Neuronal stem cell (in vitro differentiated cells): ENCODE measurements at places on chromosomes 6 and 20.

DNA sequence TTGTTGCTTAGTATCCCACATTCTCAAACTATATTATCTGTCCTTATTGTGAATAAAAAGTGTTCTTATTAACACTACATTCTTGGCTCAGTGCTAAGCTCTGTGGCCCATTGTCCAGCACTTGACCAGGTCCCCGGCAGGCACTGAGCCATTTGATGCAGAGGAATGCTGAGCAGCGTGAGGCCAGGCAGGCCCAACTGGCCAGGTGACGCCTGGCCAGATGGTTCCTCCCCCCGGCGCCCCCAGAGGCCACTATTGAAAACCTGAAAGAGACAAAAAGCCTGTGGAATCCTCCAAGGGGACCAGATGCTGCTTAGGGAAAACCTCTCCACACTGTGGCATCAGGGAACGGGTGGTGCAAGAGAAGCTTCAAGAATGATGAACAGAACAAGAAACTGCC lies 597.5 kb upstream of the JAG1 start:
- DNase-seq, result peak; percentile 76

DNA sequence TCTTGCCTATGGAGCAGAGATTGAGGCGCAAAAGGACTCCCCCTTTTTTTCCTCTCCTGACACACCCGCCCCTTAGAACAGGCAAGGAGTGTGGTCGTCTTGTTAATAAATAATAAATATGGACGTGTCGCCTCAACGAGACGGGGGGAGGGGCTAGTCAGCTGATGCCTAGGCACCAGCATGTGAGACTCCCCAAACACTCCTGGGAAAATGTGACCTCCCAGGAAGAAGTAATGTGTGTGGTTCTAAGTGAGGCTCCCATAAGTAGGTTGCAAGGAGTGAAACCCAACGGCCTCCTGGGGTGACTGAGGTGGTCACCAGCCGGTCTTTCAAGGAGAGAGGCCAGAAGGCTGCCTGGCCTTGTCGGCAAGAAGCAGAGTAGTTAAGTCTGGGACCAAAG lies 1.1 kb upstream of the FAXC start:
- DNase-seq, result no peak

DNA sequence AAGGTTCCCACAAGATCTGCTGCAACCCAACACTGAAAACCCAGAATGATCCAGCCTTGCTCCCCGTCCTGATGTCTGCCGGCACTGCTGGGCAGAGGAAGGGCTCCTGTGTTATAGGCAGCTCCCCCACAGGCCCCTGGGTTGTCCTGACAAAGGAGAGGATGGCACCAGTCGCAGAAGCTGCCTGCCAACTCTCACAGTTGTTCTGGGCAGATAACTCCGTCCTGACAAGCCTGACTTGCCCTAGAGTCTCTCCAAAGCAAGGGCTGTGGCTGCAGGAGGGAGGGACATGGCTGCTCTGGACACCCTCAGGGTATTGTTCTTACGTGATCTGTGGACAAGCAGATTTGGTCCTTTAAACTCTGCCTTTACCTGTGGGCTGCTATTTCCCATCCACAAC lies 243.8 kb downstream of the CDH26 start:
- DNase-seq, result no peak

DNA sequence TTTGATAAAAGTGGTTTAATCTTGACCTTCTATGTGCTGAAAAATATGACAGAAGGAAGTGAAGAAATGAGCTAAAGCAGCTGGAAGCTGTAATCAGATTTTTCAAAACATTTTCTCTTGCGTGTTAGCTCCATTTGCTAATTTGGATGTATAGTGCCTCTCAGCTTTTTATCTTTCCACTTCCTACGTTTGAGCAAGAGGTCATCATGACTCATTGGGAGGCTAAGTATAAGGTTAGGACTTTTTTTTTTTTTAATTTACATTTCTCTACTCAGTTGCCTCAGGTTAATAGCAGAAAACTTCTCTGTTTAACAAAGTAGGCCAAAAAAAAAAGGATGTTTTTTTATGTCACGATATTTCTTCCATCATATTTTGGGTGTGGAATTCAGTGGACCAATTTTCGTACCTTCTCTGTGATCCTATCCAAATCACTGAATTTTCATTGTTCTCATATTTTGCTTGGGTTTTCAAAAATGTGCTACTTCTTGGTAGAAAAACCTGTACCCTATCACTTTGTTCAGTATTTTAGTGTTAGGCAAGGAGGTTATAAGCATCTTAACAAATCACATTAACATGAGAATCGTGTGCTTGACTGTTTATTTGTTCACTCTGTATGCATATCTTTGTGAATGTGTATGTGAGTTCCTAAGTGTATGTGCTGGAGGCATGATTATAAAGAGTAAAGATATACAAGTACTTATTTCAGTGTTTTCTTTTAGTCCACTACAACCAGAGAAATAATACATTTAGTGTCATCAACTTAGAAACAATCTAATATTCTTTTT lies 1028.3 kb upstream of the EYS start:
- DNase-seq, result no peak

GRCh38 chr6:170085475-170086401 lies 205.1 kb downstream of the DLL1 start:
- no peak for DNase-seq

- no peak for DNase-seq
These were observed 168.4 kb downstream of the WDR27 start for GRCh38 chr6:169533301-169534038.

DNA sequence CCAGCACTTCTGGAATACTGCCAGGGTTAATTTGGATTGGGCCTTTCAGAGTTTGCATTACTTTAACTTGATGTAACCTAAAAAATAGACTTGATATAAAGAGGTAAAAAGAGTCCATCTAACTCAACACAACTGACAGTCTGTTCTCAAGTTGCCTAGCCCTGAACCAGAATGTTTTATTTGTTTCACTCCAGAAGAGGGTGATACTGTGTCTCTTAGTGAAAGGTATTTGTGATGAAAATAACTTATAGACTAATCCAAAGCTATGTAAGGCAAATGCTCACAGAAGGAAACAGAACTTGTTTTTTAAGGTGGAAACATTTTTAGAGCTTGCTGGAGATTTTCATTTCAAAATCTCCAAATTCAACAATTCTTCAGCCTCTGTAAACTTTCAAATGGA lies 469.1 kb upstream of the RUNX2 start:
- no peak for DNase-seq

- DNase-seq, result no peak
These were observed 22.5 kb downstream of the KLHL32 start for GRCh38 chr6:96947055-96947454.

DNA sequence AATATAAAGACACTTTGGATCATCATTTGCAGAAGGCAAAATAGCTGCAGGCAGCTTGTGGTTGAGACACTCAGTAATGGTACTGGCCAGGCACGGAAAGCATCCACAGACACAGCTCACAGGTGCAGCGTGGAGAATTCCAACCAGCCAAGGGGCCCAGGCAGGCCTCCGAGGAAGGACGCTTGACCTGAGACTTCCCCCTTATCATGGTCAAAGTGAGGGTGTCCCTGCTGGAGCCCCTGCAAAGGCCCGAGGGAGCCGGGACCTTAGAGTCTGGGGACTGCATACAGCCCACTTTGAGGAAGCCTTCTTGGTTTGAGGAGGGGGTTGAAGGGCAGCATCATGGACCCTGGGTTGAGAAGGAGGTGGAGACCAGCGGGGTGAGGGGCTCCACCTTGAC lies 15.1 kb upstream of the MYT1 start:
- no peak for DNase-seq

GRCh38 chr20:4516876-4517275 lies 204.8 kb upstream of the PRND start:
- no peak for DNase-seq

DNA sequence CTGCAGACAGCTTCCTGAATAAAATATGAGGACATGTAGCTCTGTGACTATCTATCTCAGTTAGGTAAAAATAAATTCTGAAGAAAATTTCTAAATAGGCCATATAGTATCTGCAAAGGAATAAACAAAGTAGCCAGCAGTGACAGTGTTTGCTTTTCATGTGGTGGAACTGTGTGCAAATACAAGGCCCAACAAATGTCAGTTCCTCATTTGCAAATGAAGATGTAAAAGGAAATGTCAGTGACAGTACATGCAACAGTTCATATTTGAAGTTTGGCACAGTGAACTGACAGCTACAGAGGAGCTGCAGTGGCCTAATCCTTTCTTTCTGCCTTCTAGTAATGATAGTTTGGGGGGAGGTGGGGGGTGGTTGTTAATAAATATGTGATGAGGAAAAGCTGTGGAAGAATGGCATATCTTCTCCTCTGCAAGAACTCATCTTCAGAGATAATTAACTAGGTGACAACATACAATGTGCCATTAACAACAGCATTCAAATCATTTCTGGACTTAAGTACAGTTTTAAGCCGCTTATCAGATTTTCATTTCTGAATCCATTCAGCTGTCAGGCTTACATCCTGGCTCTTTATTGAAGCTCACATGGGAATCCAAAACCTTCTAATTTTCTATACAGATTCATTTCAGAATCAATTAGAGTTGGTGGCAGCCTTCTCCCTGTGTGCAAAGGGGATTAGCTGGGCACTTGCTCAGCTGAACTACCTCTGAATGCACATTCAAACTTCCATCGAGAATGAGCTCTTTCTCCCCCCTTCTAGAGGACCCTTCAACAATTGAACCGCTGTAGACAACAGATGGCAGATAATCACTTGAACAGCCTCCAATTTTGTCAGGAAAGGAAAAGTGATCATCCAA lies 1059.0 kb upstream of the EPHA7 start:
- DNase-seq, result peak; percentile 18

- DNase-seq, result no peak
These were observed 75.1 kb downstream of the ZMYND8 start for GRCh38 chr20:47281376-47281775.

DNA sequence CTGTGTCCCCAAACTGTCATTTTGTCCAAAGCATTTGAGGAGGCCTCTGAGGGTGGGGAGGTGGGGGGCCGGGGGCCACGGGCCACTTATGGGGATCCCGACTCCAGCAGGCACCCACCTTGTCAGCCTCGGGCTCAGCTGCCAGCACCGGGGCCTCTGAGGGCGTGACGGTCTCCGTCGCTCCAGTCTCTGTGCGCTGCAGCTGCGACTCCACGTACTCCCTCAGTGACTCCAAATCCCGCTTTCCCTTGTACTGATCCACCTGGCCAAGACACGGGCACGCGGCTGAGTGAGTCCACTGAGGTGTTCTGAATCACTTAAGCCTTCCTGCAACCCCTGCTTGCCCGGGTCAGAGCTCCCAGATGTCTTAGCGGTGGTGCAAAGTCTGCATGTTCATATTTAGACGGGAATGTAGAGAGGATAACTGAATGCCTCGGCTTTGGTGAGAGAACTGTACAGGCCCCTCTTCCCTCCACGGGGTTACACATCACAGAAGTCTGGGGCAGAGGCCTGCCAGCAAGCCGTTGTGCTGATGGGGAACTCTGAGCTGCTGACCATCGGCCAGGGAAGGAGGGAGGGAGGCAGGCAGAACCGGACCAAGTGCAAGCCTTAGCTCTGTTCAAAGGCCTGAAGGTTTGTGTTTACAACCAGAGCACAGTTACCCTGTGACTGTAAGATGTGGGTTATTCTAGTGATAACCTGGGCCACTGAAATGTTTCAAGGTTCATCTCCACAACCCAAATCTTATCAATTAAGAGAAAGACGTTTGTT lies 21.8 kb downstream of the TXNDC5 start:
- DNase-seq, result no peak

GRCh38 chr6:111802720-111803330 lies 70.4 kb downstream of the FYN start:
- DNase-seq, result no peak

GRCh38 chr6:20655317-20655716 lies 121.1 kb downstream of the CDKAL1 start:
- DNase-seq, result no peak

DNA sequence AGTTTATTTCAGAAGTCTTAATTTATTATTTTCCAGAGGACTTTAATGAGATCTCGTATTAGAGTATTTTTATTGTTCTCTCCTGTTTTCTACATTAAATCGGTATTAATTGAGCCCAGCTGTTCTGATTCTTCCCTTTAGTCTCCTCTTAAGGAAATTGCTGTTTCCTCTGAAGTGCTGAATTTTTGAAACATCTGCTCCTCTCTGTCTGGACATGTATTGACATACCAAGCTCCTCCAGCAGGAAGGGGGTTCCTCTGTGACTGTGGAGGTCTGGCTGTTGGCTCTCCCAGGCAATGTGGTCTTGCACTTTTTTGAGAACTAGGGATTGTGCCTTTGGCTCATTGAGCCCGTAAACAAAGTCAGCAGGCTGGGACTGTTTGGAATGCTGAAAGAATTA lies 74.9 kb downstream of the MAP3K4 start:
- no peak for DNase-seq

DNA sequence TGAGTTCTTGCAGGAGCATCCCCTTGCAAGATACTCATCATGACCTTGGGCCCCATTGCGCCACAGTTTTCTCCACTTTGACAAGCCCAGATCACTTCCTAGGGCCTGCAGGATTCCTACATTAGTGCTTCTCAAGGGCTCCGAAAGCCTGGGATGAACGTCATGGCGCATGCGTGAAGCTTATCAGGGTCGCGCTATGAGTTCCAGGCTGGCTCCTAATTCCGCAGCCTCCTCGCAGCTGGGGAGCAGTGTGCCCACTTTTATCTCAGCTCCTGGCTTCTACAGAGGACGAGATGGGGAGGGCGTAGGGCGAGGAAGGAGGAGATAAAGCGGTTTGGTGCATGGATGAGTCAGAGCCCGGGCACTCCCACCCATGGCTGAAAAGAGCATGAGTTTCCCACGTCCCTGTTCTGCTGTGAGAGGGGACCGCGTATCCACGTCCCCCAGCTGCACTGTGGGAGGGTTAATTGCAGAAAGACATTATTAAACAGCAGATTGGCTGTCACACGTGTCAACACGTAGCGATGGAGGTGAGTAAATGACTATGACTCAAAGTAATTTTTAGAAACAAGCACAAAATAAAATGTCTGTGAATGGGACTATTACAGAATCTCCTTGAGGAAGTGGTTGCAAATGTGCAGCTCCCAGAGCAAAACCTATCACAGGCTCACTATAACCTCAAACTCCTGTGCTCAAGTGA lies 72.9 kb upstream of the DSP start:
- no peak for DNase-seq

- DNase-seq, result no peak
These were observed 2.1 kb downstream of the PANK2 start for GRCh38 chr20:3890999-3891929.

DNA sequence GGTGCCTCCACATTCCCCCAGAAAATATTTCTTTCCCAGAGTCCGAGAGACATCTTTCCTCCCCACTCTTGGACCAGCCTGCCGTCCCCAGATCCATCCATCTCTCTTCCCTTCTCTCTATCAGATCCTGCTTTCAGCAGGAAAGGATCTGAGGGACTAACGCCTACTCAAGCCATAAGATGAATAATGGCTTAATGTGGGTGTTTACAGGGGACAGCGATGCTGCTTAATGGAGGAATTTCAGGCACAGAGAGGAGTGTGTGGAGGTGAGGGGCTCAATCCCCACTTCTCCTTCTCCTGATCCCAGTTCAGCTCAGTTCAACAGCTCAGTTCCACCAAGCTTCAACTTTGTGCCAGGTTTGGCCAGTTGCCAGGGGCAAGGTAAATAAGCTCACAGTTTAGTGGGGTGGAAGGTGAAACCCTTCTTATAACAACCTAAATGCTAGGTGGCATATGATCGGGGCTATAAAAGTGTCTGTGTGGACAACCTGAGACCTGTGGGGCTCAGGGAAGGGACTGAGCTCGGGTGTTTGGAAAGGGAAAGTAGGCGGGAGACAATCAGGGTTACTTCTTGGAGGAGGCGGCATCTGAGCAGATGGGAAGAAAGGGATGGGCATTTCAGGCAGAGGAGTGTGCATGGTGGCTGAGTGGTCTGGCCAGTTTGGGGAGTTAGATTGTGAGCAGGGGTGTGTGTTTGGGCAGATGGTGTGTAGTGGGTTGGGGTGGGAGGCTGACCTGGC lies 55.8 kb downstream of the CDH22 start:
- no peak for DNase-seq
